HCEC 1CT (cell line): ENCODE measurements at places on chromosomes 2 and 18.

GRCh38 chr2:22694856-22695255 lies 690.1 kb upstream of the KLHL29 start:
- DNase-seq, result no peak

GRCh38 chr2:9030190-9030589 lies 26.7 kb upstream of the MBOAT2 start:
- DNase-seq, result no peak

GRCh38 chr18:27605107-27605834 lies 420.2 kb upstream of the CHST9 start:
- peak; percentile 54 for DNase-seq

DNA sequence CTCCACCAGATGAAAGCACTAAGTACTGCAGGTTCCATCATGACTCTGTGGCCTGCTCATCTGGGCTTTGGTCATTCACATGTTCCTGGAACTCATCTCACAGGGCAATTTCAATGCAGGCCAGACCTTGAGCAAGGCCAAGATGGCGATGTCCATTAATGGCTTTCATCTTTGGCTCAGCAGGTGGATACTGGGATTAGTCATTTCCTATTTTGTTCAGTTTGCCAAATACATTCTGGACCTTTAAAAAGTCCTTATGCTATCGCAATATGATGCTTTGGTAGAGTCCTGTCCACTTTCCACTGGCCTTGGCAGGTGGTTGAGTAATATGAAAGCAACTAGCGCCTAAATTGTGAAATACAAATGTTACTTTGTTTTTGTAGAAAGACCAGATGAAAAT lies 170.1 kb upstream of the REV1 start:
- DNase-seq, result no peak

GRCh38 chr2:161825429-161825828 lies 201.2 kb downstream of the SLC4A10 start:
- no peak for DNase-seq
